ENCODE measurements at places on chromosomes 6 and 20.
A peak's percentile ranks its signal among the peaks of the same experiment; 100 is the strongest.

DNA sequence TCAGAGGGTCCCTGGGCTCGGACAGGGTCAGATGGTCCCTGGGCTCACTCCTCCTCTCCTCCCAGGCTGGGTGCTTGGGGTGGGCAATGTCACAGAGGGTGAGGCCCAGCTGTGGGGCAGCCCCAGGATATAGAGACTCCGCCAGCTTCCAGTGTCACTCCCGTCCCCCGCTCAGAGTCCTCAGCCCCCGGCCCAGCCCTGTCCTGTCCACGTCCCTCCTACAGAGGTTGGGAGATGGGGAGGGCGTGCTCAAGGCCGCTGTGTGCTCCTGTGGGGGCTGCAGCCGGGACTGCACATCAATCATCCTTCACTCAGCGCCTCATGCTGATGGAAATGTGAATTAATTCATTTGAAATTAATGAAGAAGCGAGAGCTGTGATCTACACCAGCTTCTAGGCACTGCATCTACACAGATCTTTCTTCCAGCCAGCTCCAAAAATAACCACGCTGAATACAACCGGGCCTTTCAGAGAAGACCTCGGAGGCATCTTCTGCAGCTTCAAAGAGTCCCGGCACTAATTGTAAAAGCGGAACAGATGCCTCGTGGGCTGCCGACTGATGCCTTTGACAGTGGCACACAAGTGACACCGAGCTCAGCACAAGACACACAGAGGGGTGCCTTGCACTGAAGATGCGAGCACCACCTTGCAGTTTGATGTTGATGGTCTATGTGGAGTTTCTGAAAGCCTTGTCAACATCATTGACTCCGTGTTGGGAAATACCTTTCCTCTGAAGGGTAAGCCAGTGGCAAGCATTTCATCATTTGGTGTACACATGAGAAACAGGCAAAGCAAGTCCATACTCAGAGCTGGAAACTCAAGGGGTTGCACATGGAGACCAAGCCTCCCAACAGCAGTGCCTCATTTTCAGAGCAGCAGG lies 39.3 kb downstream of the DACT2 start:
- DNase-seq = no peak

DNA sequence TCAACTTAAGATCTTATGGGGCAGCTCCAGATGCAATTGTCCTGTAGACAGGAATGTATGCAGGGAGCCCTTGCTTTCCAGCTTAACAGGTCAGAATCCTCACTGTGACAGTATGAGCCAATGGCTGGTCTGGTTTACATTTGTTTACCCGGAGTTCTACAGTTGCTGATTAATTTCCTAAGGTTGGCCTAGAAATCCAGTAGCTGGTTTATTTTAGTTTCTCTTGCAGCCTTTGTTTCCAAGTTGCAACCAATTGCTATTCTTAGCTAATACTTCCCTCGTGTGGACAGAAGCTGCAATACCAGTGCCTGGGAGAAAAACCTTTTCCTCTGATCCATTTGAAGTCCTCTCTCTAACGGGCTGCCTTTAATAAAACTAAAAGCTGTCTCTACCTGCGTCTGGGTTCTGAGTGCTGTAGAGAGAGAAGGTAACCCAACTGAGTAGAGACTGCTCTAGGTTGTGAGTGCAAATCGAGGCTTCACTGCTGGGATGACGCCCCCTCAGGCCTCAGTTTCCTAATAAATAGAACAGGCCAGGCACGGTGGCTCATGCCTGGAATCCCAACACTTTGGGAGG lies 45.9 kb downstream of the ZNF217 start:
- DNase-seq = peak; percentile 85

- no peak for DNase-seq
Measured at GRCh38 chr6:37122861-37123260, 47.1 kb upstream of the PIM1 start.

- DNase-seq = no peak
Measured at GRCh38 chr6:127939442-127940066, 38.7 kb upstream of the THEMIS start.

GRCh38 chr20:47296950-47297349 lies 59.5 kb downstream of the ZMYND8 start:
- DNase-seq = no peak

DNA sequence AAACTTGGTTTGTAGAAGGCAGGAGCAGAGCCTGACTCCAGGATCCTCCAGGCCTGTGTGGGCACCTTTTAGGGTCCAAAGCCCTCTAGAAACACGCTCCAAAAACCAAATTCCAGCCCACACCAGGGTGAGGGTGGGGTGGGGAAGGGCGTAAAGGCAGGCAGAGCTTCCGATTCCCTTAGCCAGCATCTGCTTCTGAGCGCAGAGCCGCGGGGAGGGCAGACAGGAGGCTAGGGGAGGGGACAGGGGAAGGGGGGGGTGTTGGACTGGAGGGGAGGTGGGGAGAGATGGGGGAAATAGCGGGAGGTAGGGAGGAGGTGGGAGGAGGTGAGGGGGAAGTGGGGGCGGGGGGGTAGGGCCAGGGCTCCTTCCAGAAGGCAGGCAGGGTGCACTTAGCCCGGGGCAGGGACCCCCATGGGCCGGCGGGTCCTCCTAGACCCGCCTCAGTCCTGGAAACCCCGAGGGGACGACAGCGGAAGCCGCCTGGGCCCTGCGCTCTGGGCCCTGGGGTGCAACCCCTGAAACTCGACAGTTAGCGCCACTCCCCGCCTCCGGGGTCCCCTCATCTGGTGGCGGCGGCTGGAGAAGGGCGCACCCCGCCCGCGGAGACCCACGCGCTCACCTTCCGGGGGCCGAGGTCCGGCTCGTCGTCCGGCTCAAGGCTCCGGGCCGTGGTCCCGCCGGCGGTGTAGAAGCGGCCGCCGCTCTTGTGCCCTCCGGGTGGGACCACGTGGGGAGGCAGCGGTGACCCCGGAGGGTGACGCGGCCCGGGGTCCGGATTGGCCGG lies 22.0 kb upstream of the FRMD1 start:
- DNase-seq = no peak
